IMR-90 (cell line): ENCODE measurements at places on chromosomes 1 and 21. TPM values are rescaled to one million over a fixed set of nuclear protein-coding genes. Genes with fewer than 3 reads are reported as not detected.

GRCh38 chr1:52904927-52905698 is 16.4 kb downstream of the ECHDC2 start:
- DNase-seq, result no peak

DNA sequence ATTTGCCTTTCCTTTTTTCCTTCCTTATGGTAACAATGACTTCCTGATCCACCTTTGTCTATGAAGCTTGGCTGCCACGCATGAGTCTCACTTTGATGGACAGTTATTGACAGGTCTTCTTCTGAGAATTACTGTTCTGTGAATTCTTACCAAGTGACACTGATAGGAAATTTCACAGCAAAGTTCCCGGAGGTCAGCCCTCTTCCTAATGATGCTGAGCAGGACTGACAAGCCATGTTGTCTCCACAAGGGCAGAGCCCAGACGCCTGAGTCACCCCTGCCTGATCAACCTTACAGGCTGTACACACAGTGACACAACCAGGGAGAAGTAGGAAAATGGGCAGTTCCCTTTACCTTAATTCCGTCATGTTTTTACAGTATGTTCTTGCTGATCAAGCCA is 44.2 kb downstream of the ZC3H11B start:
- DNase-seq, result no peak

DNA sequence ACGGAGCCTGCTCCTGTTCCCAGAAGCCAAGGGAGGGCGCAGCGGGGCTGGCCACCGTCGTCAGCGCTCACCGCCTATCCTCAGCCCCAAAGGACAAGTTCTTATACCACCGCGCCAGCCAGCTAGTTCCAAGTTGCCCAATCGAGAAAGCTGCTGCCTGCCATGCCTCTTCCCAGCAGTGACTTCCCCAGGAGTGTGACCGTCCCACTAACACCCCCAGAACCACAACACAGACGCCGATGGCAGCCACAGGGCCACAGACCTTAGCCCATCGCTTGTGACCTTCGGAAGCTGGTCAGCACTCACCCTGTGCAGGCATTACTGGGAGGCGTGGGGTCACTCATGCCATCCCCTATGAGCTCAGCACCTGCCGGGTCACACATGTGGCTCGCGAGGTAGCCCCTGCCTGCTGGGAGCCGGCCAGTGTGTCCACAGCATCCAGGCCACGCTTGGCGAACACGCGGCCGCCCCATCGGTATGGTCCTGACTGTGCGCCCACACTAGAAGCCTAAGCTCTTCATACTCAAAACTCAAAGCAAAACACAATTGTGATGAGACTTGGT is 20.1 kb downstream of the NADK start:
- no peak for DNase-seq

DNA sequence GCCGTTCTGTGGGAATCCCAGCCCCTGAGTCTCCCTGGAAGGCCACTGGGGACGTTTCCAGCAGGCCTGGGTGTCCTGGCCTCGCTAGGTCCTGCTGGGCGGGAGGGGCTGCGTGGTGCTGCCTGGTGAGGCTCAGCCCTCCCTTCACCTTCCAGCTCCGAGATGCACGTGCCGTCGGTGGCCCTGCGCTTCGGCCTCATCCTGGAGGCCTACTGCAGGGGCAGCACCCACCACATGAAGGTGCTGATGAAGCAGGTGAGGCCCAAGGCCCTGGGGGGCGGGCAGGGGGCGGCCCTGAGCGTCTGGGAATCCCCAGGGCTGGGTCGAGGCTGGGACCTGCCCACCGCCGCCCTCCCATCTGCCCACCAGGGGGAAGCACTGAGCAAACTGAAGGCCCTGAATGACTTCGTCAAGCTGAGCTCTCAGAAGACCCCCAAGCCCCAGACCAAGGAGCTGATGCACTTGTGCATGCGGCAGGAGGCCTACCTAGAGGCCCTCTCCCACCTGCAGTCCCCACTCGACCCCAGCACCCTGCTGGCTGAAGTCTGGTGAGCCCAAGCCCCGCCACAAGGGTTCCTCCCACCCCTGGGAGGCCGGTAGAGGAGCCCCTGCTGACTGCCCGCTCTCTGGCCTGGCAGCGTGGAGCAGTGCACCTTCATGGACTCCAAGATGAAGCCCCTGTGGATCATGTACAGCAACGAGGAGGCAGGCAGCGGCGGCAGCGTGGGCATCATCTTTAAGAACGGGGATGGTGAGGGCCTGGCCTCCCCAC is 70.3 kb downstream of the PIK3CD start:
- no peak for DNase-seq

Gene TLCD4
- total RNA-seq, result 0.36 and 0.83 TPM in 2 replicates

Gene TMPRSS2
- total RNA-seq, result not detected in 2 replicates

Gene ZBTB37
- 9.7 and 13.1 TPM in 2 replicates for total RNA-seq

Gene AJAP1
- total RNA-seq, result under 0.01 TPM in 2 replicates

Gene FCN3
- total RNA-seq, result not detected in 2 replicates
